ENCODE measurements at places on chromosomes 3 and 15. TPM values are rescaled to one million over a fixed set of nuclear protein-coding genes. Genes with fewer than 3 reads are reported as not detected.

GRCh38 chr3:48739955-48740823, 23.2 kb upstream of the IP6K2 start:
- H3K27me3 ChIP-seq: no peaks in the 10 kb centered on the region
- peak; percentile 75 for DNase-seq
- H3K27ac ChIP-seq: no peak overlapping the region
- no peak overlapping the region for H3K4me3 ChIP-seq
- H3K4me1 ChIP-seq: peaks cover 13% of the 10 kb centered on the region

DNA sequence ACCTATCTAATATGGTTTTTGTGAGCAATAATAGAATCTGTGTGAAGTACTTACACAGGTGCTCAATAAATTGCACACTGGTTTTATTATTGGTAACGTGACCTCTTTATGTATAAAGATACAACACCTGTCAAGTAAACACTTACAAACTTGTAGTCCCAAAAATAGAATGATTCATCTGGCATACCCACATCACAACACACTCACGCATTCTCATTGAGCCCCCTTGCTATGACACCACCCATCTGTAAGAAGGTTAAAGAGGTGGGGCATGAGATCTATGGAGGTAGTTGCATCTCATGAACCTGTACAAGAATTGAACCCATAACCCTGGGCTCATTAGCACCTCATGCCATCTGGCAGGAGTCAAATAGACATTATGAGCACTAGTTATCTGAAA, 134.9 kb upstream of the THBS1 start:
- no peak for DNase-seq
- H3K27ac ChIP-seq: no peak overlapping the region
- H3K4me3 ChIP-seq: no peak overlapping the region

- H3K4me1 ChIP-seq: no peaks in the 10 kb centered on the region
- H3K36me3 ChIP-seq: no peaks in the 10 kb centered on the region
- no peak overlapping the region for H3K27ac ChIP-seq
- no peak for DNase-seq
- H3K27me3 ChIP-seq: no peaks in the 10 kb centered on the region
Measured at GRCh38 chr3:147890114-147890513, 480.9 kb downstream of the ZIC1 start.

GRCh38 chr3:162933656-162934055, 1437.0 kb downstream of the OTOL1 start:
- no peaks in the 10 kb centered on the region for H3K36me3 ChIP-seq
- DNase-seq: no peak

DNA sequence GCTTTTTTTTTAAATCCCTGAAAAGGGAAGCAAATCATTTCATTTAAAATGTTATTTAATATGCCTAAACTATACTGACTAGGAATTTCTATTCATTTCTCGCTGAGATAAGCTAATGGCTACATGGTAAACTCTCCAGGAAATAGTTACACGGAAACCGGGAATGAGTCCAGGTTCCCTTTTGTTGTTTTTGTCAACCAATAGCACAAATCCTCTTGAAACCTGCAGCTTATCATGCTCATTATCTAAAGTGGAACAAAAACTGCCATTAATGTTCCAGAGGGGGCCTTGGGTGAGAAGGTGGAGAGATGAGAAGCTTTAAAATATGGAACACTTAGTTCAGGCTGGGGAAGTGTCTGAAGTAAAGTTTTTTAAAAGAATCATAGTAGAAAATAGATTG, 113.5 kb upstream of the ALCAM start:
- no peaks in the 10 kb centered on the region for H3K4me1 ChIP-seq
- no peak overlapping the region for H3K4me3 ChIP-seq
- no peaks in the 10 kb centered on the region for H3K36me3 ChIP-seq
- no peaks in the 10 kb centered on the region for H3K27me3 ChIP-seq

DNA sequence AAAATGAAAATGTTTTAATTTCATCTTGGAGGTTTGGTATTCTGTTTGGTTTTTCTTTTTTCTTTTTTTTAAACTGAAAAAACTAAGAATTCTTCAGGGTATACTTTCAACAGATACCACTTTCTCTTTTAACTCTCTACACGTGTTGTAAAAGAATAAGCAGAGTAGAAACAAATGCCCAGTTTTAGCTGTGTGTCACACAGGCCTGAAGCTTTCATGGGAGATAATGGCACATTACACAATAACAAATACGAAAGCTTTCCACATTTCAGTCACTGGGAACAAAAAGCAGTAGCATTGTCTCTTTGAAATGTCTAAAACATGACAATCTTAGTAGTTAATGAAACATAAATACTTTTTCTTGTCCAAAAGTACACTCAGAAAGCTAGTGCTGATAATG, 818.5 kb downstream of the TBL1XR1 start:
- DNase-seq: no peak
- H3K27ac ChIP-seq: no peak overlapping the region
- H3K36me3 ChIP-seq: no peaks in the 10 kb centered on the region
- H3K27me3 ChIP-seq: no peaks in the 10 kb centered on the region
- H3K4me3 ChIP-seq: no peak overlapping the region

GRCh38 chr15:48785195-48785594, 25.7 kb downstream of the CEP152 start:
- no peak overlapping the region for H3K4me3 ChIP-seq
- peaks cover 2% of the 10 kb centered on the region for H3K4me1 ChIP-seq
- no peak overlapping the region for H3K27ac ChIP-seq
- no peaks in the 10 kb centered on the region for H3K27me3 ChIP-seq
- DNase-seq: no peak
- peaks cover 11% of the 10 kb centered on the region for H3K36me3 ChIP-seq

DNA sequence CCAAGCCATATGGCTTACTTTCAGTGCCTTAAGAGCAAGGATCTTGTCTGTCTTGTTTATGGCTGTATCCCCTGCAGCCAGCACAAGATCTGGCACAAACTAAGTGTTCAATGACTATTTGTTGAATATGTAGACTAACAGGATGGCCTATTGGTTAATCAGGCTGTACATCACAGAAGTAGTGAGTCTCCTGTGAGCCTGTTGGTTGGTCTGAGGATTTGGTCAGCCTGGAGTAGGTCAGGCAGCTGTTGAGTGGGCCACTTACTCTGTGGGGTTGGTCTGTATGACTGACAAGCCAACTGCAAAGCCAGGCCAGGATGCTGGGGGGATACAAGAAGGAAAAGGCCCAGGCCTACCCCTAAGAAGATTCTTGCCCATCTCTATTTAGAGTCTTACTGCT, 33.4 kb upstream of the CILP start:
- H3K27me3 ChIP-seq: no peaks in the 10 kb centered on the region
- no peaks in the 10 kb centered on the region for H3K36me3 ChIP-seq

- H3K27me3 ChIP-seq: no peaks in the 10 kb centered on the region
- H3K4me1 ChIP-seq: no peaks in the 10 kb centered on the region
- H3K27ac ChIP-seq: no peak overlapping the region
- no peak overlapping the region for H3K4me3 ChIP-seq
- no peak for DNase-seq
Measured at GRCh38 chr3:115100806-115101205, 46.3 kb downstream of the ZBTB20 start.

Gene COL8A1
- 119 TPM for total RNA-seq

- no peak overlapping the region for H3K4me3 ChIP-seq
- no peak overlapping the region for H3K27ac ChIP-seq
- no peak for DNase-seq
- no peaks in the 10 kb centered on the region for H3K4me1 ChIP-seq
Measured at GRCh38 chr3:20958161-20958560, 772.2 kb upstream of the SGO1 start.

DNA sequence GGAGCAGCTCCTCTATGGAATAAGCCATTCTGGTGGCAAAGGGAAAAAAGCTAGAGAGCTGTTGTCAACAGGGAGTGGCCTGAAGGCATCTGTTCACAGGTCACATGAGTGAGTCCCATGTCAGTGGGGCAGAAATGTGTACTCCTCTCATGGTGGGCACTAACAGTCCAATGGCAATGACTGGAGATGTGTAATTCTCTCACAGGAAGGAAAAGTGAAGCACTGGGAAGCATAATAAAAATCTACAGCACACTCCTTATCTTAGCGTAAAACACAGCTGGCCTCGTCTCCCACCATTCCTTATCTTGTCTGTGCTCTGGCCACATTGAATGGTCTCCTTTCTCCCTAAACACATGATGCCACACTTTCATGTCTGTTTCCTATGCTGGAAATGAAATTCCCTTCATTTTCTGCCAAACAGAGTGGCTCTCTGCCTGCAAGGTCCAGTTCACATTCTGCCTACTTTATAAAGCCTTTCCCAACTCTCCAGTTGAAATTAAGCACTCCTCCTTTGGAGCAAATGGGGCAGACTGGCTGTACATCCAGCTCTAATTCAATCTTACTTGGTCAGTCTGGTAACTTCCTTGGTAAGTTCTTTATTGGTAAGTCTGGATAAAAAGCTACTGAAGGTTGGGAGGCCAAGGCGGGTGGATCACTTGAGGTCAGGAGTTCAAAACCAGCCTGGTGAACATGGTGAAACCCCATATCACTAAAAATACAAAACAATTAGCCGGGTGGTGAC, 139.8 kb downstream of the RPL22L1 start:
- H3K4me3 ChIP-seq: no peak overlapping the region
- no peak for DNase-seq
- peaks cover 26% of the 10 kb centered on the region for H3K4me1 ChIP-seq
- no peaks in the 10 kb centered on the region for H3K36me3 ChIP-seq
- H3K27ac ChIP-seq: peak overlapping the region; percentile 20

Gene PRRT3
- 1.4 TPM for total RNA-seq

Gene INSYN1
- 0.18 TPM for total RNA-seq

DNA sequence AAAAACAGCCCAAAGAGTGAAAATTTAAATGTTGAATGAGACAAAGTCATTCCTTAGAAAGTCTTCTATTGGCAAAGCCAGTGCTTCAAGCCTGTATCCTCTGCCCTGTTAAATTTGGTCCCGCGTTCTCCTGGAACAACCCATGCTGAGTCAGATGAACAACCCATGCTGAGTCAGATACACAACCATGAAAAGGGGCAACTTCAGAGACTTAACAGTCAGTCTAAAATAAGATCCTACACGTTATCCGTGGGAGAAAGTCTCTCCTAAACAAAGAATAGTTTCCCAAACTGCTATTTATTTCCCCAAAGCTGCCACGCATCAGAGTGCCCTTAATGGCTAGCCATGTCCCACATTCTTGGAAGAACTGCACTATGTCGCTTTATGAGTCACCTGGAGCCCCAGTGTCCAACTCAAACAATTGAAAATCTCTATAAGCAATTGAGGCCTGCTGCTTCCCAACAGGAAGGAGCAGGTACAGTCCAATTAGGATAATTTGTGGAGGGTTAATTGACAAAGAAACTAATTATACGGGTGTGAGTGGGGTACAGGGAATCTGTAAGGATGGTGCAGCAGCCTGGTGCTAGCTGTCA, 66.1 kb downstream of the WHAMM start:
- peak; percentile 86 for DNase-seq
- H3K4me3 ChIP-seq: no peak overlapping the region
- H3K27me3 ChIP-seq: no peaks in the 10 kb centered on the region
- no peak overlapping the region for H3K27ac ChIP-seq
- 0 out of 2 replicates have a peak, but pooled peaks cover 1% of the 10 kb centered on the region for H3K4me1 ChIP-seq

DNA sequence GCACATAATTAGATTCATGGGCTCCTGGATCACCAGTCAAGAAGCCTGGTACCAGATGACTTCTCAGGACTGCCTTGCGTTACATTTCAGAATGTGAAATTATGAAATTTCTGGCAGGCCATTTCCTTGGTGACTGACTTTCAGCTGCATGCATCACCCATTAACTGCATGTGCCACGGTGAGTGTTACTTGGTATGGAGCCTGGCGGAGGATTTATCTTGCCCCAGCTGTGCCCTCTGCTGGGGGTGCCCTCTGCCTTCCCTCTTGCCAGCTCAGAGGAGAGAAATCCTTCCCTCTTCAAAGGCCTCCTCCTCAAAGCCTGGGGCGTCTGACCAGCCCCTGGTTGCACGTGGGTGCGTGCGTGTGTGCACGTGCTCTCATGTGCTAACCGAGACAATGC, 57.7 kb upstream of the CTSH start:
- peaks cover 15% of the 10 kb centered on the region for H3K4me1 ChIP-seq
- no peaks in the 10 kb centered on the region for H3K36me3 ChIP-seq
- H3K4me3 ChIP-seq: no peak overlapping the region

- H3K4me3 ChIP-seq: no peak overlapping the region
- H3K27me3 ChIP-seq: peaks cover 6% of the 10 kb centered on the region
- no peaks in the 10 kb centered on the region for H3K4me1 ChIP-seq
- no peak for DNase-seq
- H3K27ac ChIP-seq: no peak overlapping the region
- no peaks in the 10 kb centered on the region for H3K36me3 ChIP-seq
Measured at GRCh38 chr3:8712908-8713255, 20.7 kb upstream of the CAV3 start.

GRCh38 chr3:158267015-158267414, 157.1 kb downstream of the RSRC1 start:
- H3K4me1 ChIP-seq: no peaks in the 10 kb centered on the region
- H3K27me3 ChIP-seq: no peaks in the 10 kb centered on the region
- no peak overlapping the region for H3K4me3 ChIP-seq
- H3K27ac ChIP-seq: no peak overlapping the region
- DNase-seq: no peak

Gene TRANK1
- total RNA-seq: 8.9 TPM

DNA sequence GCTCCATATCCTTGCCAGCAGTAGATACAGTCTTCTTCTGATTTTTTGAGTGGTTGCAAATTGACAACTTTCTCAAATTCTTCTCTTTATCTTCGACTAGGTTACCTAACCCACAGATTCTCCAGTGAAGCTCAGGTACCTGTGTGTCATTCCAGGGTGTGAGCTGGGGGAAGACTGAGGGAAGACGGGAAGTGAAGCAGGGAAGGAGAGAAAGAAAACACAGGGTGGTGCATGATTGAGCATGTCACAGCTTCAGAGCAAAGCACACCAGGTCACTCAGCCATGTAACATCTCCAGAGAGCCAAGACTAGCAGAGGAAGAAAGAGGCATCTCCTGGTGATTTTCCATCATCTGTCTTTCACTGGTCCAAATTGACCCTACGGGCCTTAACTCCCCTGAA, 67.2 kb downstream of the LSM3 start:
- DNase-seq: no peak
- no peaks in the 10 kb centered on the region for H3K36me3 ChIP-seq
- H3K4me1 ChIP-seq: peaks cover 15% of the 10 kb centered on the region
- H3K27me3 ChIP-seq: no peaks in the 10 kb centered on the region

GRCh38 chr3:177013681-177014280, 183.5 kb downstream of the TBL1XR1 start:
- no peak overlapping the region for H3K4me3 ChIP-seq
- peaks cover 2% of the 10 kb centered on the region for H3K36me3 ChIP-seq
- H3K27ac ChIP-seq: no peak overlapping the region
- H3K4me1 ChIP-seq: no peaks in the 10 kb centered on the region
- H3K27me3 ChIP-seq: no peaks in the 10 kb centered on the region

Gene TRPM1
- 0.28 TPM for total RNA-seq

- no peak overlapping the region for H3K4me3 ChIP-seq
- no peaks in the 10 kb centered on the region for H3K27me3 ChIP-seq
- H3K4me1 ChIP-seq: no peaks in the 10 kb centered on the region
- H3K27ac ChIP-seq: no peak overlapping the region
- H3K36me3 ChIP-seq: no peaks in the 10 kb centered on the region
Measured at GRCh38 chr3:39705351-39705900, 104.0 kb upstream of the MYRIP start.
